ENCODE measurements at places on chromosomes 12 and 14. TPM values are rescaled to one million over a fixed set of nuclear protein-coding genes. Genes with fewer than 3 reads are reported as not detected.

GRCh38 chr12:51371295-51371953 lies 19.8 kb downstream of the GALNT6 start:
- no peak overlapping the region for H3K4me3 ChIP-seq
- DNase-seq = no peak
- no peak overlapping the region for H3K27ac ChIP-seq
- peaks cover 44% of the 10 kb centered on the region for H3K4me1 ChIP-seq

GRCh38 chr14:20750194-20750593 lies 4.5 kb downstream of the EDDM3A start:
- H3K4me1 ChIP-seq = no peaks in the 10 kb centered on the region
- no peak overlapping the region for H3K27ac ChIP-seq

The EIF5 gene
- 223 TPM for total RNA-seq

- H3K27ac ChIP-seq = no peak overlapping the region
- H3K27me3 ChIP-seq = peaks cover 7% of the 10 kb centered on the region
- DNase-seq = no peak
- no peak overlapping the region for H3K4me3 ChIP-seq
Measured at GRCh38 chr14:99125113-99125512, 146.9 kb downstream of the BCL11B start.
